ENCODE measurements at places on chromosomes 3 and 15. TPM values are rescaled to one million over a fixed set of nuclear protein-coding genes. Genes with fewer than 3 reads are reported as not detected.
A peak's percentile ranks its signal among the peaks of the same experiment; 100 is the strongest.

The SLC7A14 gene
- under 0.01 TPM for total RNA-seq

DNA sequence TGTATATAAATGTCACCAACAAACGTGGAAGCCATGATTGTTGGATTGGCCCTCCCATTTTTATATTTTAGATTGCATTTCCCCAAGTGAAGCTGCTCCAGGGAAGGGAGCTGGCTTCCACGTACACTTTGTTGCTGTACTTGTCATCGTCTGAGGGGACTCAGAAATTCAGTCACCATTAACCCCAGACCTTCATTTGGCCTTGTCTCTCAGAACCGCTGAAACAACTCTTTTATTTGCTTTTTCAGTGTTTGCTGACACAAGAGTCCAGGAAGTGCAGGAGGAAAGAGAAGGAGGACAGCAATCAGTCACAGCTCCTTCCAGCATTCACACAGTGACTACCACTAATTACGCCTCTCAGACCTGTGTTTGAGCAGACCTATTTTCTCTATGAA is 276.5 kb downstream of the TBL1XR1 start:
- no peak for DNase-seq
- H3K36me3 ChIP-seq = no peaks in the 10 kb centered on the region

- no peaks in the 10 kb centered on the region for H3K4me1 ChIP-seq
- no peak overlapping the region for H3K27ac ChIP-seq
- no peak for DNase-seq
Observed at GRCh38 chr3:14169871-14170270, 8.5 kb downstream of the XPC start.

- H3K27ac ChIP-seq = no peak overlapping the region
- H3K4me3 ChIP-seq = no peak overlapping the region
- H3K4me1 ChIP-seq = peaks cover 18% of the 10 kb centered on the region
- H3K36me3 ChIP-seq = no peaks in the 10 kb centered on the region
- peak; percentile 66 for DNase-seq
- H3K27me3 ChIP-seq = peaks cover 17% of the 10 kb centered on the region
Observed at GRCh38 chr3:72655131-72655551, 193.1 kb downstream of the SHQ1 start.

- H3K4me1 ChIP-seq = no peaks in the 10 kb centered on the region
- no peaks in the 10 kb centered on the region for H3K36me3 ChIP-seq
- H3K4me3 ChIP-seq = no peak overlapping the region
- no peak for DNase-seq
Observed at GRCh38 chr3:10337323-10338163, 16.6 kb upstream of the SEC13 start.

DNA sequence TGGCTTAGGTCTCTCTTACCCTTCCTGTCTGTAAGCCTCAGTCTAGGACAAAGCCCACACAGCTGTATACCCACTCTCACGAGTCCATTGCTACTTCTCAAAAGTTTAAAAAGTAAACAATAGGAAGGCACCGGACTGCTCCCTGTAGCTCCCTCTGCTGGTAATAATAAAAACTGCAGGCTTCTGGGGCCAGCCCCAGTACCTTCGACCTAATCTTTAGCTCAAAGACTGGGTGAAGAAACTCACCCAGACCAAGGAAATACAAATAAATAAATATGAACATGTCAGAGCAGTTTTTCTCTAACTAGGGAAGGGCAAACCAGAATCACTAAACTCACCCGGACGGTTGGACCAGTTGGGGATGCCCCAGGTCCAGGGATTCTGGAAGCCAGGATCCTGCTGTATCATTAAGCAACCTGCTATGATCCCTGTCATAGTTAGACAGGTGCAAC is 5.0 kb downstream of the FAM219B start:
- DNase-seq = peak; percentile 64
- no peak overlapping the region for H3K4me3 ChIP-seq
- peak overlapping the region; percentile 7 for H3K27ac ChIP-seq

DNA sequence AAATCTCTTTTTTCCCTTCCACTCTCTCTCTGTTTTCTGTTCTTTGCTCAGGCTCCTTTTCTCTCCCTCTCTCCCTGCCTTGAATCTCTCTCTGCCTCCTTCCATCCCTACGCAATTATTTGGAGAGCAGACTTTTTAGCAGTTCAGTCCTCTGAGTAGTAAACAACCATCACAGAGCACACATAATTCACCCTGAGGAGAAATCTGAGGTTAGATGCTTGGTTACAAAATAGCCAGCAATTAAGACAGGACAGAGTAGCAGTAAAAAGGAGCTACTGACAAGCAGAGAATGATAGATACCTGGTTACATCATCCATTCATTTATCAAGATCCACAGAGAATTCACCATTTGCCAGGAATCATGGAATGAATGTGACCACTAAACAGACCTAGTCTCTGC is 25.5 kb downstream of the SLC9A9 start:
- H3K27me3 ChIP-seq = no peaks in the 10 kb centered on the region
- H3K27ac ChIP-seq = peak overlapping the region; percentile 54
- H3K36me3 ChIP-seq = no peaks in the 10 kb centered on the region
- no peak overlapping the region for H3K4me3 ChIP-seq
- no peak for DNase-seq

- H3K27me3 ChIP-seq = no peaks in the 10 kb centered on the region
- no peaks in the 10 kb centered on the region for H3K4me1 ChIP-seq
- DNase-seq = no peak
- H3K36me3 ChIP-seq = no peaks in the 10 kb centered on the region
- no peak overlapping the region for H3K4me3 ChIP-seq
Observed at GRCh38 chr3:78322780-78323179, 1282.9 kb downstream of the ROBO2 start.

GRCh38 chr15:33963831-33964664 is 4.2 kb upstream of the CHRM5 start:
- no peaks in the 10 kb centered on the region for H3K4me1 ChIP-seq
- no peak overlapping the region for H3K4me3 ChIP-seq
- DNase-seq = peak; percentile 21

GRCh38 chr3:72629191-72629631 is 219.0 kb downstream of the SHQ1 start:
- H3K4me1 ChIP-seq = peaks cover 7% of the 10 kb centered on the region
- H3K4me3 ChIP-seq = no peak overlapping the region
- no peaks in the 10 kb centered on the region for H3K27me3 ChIP-seq
- no peak overlapping the region for H3K27ac ChIP-seq

Measured in muscle of leg (tissue), 16 donors.